ENCODE measurements at places on chromosomes 13 and 19. TPM values are rescaled to one million over a fixed set of nuclear protein-coding genes. Genes with fewer than 3 reads are reported as not detected.

Gene SUPT20H
- 18.8 TPM for total RNA-seq

Gene NAA16
- 8.3 TPM for total RNA-seq

Gene APOE
- total RNA-seq: 15.6 TPM

Gene IGFL2
- 0.83 TPM for total RNA-seq

Gene ILF3
- 167 TPM for total RNA-seq

Gene ZNF649
- total RNA-seq: 0.26 TPM

Gene SBK2
- total RNA-seq: 1.7 TPM

Gene LRRC25
- total RNA-seq: not detected

Gene PRRG2
- 1.0 TPM for total RNA-seq

Gene TEX101
- total RNA-seq: not detected

Measured in A549 treated with RU486 at 1 μM for 4 hours (cell line).